ENCODE measurements at places on chromosomes 6 and 20. TPM values are rescaled to one million over a fixed set of nuclear protein-coding genes. Genes with fewer than 3 reads are reported as not detected.

DNA sequence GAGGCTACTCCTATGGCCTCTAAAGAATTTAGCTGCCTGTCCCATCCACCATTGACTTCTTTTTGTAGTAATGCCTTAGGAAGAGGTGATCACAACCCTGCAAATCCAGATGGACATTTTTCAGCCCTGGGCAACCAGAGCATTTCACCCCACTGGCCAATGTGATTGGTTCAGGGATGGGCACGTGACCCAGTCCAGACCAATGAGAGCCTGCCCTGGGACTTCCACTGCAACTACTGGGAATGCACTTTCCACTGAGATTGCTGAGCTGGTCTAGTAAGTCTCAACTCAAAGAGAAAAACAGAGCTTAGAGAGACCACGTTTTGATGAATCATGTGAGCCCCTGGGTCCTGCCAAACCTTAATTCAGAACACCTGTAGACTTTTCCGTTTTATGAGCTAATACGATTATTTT, 8.9 kb upstream of the UBE2V1 start:
- no peak for DNase-seq

GRCh38 chr20:33788351-33789049, 22.6 kb upstream of the CHMP4B start:
- no peak for DNase-seq

GRCh38 chr6:75495011-75495410, 1.4 kb upstream of the FILIP1 start:
- DNase-seq: no peak

DNA sequence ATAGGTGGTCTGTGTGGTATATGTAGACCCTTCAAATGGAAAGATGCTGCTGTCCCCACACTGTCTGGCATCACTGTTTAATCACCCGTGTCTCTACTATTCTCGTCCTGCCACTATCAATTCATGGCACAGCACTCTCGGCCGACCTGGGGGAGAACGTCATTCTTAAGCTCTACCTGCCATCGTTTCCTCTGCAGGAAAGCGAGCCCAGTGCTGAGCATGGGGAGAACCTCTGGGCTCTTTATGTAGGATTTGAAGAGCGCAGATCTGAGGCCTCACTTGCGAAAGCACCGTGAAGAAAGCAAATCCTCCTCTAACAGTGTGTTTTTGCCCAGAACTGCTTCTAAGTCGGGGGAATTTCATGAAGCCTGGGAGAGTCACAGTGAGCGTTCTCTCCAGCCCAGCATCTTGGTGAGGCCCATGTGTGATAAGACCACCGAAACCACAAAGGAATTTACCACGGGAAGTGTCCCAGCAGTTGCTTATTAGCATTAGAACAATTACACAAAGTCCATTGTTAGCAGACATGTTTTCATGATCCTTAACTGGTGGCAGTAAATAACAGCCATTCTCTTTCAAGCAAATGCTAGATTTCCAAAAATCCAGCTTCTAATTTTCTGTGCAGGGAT, 124.3 kb downstream of the SCML4 start:
- no peak for DNase-seq

The MCM9 gene
- polyA plus RNA-seq: 2.0 TPM

The MAP1LC3A gene
- 19.3 TPM for polyA plus RNA-seq
